Liver (tissue), 10 donors: ENCODE measurements at places on chromosomes 3 and 15. TPM values are rescaled to one million over a fixed set of nuclear protein-coding genes. Genes with fewer than 3 reads are reported as not detected.
A peak's percentile ranks its signal among the peaks of the same experiment; 100 is the strongest.

- DNase-seq: no peak
- no peak overlapping the region for H3K4me3 ChIP-seq
- H3K36me3 ChIP-seq: no peaks in the 10 kb centered on the region
- peak overlapping the region; percentile 11 for H3K27ac ChIP-seq
- peaks cover 3% of the 10 kb centered on the region for H3K4me1 ChIP-seq
Measured at GRCh38 chr15:69206079-69206478, 45.6 kb downstream of the GLCE start.

- H3K4me1 ChIP-seq: peaks cover 82% of the 10 kb centered on the region
- peak overlapping the region; percentile 96 for H3K27ac ChIP-seq
- no peak for DNase-seq
- no peaks in the 10 kb centered on the region for H3K27me3 ChIP-seq
- H3K36me3 ChIP-seq: peaks cover 19% of the 10 kb centered on the region
- no peak overlapping the region for H3K4me3 ChIP-seq
Measured at GRCh38 chr15:89130201-89130600, 41.9 kb downstream of the ABHD2 start.

DNA sequence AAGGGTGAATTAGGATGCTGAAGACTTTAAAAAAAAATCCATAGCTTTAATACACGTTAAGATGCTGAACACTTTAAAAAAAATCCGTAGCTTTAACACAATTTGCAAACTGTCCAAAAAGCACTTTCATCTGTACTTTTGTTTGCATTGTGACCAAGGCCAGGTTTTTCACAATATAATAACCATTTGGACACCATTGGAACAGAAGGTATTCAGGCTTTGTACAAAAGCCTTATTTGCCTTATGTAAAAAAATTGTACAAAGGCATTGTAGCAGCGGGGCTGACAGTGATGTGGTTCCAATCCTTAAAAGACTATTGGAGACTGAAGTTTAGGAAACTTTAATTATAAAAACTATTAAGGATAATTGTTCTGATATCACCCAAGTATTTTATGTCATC is 15.2 kb upstream of the ICE2 start:
- peaks cover 28% of the 10 kb centered on the region for H3K36me3 ChIP-seq
- no peak overlapping the region for H3K27ac ChIP-seq
- no peak for DNase-seq
- no peaks in the 10 kb centered on the region for H3K27me3 ChIP-seq

GRCh38 chr15:32899126-32899596 is 181.4 kb downstream of the GREM1 start:
- H3K27ac ChIP-seq: no peak overlapping the region
- no peaks in the 10 kb centered on the region for H3K4me1 ChIP-seq
- H3K36me3 ChIP-seq: no peaks in the 10 kb centered on the region
- H3K27me3 ChIP-seq: peaks cover 2% of the 10 kb centered on the region
- no peak for DNase-seq

DNA sequence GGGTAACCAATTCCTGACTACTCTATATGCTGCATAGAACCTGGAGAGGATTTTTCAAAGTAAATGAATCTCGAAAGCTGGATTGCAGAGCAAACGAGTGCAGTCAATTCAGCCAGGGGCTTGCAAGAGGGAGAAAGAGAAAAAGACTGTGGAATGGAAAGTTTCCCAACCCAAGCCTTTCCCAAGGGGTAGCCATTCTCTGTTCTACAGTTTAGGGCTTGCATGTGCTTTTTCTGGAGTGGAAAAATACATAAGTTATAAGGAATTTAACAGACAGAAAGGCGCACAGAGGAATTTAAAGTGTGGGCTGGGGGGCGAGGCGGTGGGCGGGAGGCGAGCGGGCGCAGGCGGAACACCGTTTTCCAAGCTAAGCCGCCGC is 511 bp upstream of the RARB start:
- H3K4me1 ChIP-seq: peaks cover 17% of the 10 kb centered on the region
- peak overlapping the region; percentile 90 for H3K4me3 ChIP-seq
- H3K27ac ChIP-seq: peak overlapping the region; percentile 96
- no peak for DNase-seq
- no peaks in the 10 kb centered on the region for H3K27me3 ChIP-seq

DNA sequence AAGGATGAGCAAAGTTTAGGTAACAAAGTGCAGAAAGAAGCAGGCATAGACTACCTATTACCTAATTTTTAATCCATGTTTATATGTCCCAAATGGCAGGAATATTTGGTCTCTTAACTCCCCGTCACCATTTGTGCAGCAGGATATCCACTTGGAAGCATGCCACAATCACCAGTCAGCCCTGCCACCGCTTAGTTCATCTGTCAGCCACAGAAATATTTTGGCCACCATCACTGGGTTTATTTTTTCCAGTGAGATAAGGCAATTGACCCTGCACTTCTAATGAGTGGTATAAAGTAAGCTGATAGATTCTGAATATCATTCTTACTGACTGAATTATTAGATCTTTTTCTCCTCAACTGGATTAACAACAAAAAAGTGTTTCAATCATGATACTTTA is 152.9 kb upstream of the SOX2 start:
- no peaks in the 10 kb centered on the region for H3K36me3 ChIP-seq
- H3K27ac ChIP-seq: no peak overlapping the region
- no peak for DNase-seq
- H3K4me1 ChIP-seq: no peaks in the 10 kb centered on the region

- H3K36me3 ChIP-seq: no peaks in the 10 kb centered on the region
- DNase-seq: no peak
- H3K4me1 ChIP-seq: peaks cover 1% of the 10 kb centered on the region
- no peaks in the 10 kb centered on the region for H3K27me3 ChIP-seq
- H3K4me3 ChIP-seq: no peak overlapping the region
Measured at GRCh38 chr15:71312194-71312708, 197.0 kb downstream of the THSD4 start.

CLDN1 gene
- polyA plus RNA-seq: 57.8 TPM

DVL3 gene
- polyA plus RNA-seq: 15.7 TPM

GOLGA8T gene
- polyA plus RNA-seq: 0.02 TPM

TMC3 gene
- 0.13 TPM for polyA plus RNA-seq
